Stimulated activated CD8-positive, alpha-beta memory T cell treated with anti-CD3 and anti-CD28 coated beads, Interleukin-12 subunit alpha, Interleukin-12 subunit beta, amount 100 ng/mL, for 1 hour (primary cell): ENCODE measurements at places on chromosomes 6 and 20.

GRCh38 chr20:19757487-19758132, 448 bp upstream of the RIN2 start:
- DNase-seq = no peak

DNA sequence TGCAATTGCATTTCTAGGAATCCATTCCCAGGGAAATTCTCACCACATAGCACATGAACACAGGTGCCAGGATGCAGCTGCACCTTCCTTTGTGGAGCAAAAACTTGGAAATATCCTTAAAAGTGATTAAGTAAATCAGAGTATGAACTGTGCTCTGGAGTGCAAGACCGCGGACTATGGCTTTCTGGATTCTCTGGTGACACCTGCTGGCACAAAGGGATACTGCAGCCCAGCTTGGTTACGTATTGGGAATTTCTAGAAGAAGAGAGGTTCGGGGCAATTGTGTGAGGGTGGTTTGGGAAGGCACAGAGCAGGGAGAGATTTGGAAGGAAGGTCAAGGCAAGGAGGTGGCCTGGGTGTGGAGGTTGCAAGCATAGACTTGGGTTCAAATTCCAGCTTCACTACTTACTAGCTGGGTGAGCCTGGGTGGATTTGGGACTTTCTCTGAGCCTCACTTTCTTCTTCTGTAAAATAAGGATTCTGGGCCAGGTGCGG, 15.9 kb upstream of the PEDS1 start:
- DNase-seq = peak; percentile 71

- no peak for DNase-seq
Observed at GRCh38 chr20:12838261-12838866, 170.4 kb upstream of the SPTLC3 start.

DNA sequence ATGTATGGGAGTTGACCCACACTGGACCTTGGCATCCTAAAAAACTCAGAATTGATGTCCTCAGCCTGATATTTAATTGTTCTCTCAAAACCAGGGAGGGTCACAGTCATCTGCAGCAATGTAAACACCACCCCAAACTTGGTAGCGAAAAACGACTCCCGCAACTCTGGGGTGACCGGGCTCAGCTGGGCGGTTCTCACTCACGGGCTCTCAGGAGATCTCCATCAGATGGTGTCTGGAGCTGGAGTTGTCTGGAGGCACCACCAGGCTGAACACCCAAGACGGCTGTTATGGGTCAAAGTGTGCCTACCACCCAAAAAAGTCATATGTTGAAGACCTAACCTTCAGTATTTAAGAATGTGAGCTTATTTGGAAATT, 50.9 kb upstream of the NXT1 start:
- DNase-seq = no peak

DNA sequence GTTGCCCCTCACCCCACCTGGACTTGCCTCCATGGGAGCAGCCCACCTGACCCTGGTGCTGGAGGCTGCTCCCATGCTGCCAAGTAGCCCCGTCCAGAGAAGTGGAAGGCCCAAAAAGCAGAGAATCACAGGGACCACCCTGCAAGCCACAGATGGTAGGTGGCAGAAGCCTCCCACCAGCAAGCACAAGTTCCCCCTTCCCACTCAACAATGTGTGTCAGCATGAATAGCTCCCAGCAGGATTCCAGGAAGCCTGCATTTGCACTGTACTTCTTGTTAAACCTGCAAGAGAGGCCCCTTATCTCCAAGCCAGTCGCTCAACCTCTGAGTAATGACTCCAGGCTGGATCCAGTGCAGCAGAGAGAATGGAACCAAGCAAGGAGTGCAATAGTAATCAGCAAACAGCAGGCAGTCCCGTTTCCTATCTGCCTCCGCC, 180.8 kb upstream of the CST7 start:
- DNase-seq = no peak

GRCh38 chr6:106847116-106847515, 127.4 kb downstream of the CD24 start:
- no peak for DNase-seq

DNA sequence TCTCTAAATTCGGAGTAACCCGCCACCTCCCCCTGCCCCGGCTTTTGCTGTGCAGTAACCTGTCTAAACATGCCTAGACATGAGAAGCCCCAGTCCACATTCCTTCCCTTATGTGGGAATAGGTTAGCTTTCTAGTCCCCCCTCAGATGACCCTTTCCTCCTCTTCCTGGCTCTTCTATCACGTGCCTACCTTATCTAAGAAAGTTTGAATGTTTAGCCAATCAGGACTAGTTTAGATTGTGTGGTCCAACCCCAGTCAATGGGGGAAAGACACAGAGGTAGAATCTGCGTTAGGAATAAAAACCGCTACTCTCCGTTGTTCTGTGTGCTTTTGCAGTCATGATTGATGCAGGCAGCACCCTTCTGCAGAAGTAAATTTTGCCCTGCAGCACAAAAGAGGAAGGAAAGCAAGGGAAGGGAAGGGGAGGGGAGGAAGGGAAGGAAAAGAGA, 69.0 kb upstream of the CD93 start:
- no peak for DNase-seq

DNA sequence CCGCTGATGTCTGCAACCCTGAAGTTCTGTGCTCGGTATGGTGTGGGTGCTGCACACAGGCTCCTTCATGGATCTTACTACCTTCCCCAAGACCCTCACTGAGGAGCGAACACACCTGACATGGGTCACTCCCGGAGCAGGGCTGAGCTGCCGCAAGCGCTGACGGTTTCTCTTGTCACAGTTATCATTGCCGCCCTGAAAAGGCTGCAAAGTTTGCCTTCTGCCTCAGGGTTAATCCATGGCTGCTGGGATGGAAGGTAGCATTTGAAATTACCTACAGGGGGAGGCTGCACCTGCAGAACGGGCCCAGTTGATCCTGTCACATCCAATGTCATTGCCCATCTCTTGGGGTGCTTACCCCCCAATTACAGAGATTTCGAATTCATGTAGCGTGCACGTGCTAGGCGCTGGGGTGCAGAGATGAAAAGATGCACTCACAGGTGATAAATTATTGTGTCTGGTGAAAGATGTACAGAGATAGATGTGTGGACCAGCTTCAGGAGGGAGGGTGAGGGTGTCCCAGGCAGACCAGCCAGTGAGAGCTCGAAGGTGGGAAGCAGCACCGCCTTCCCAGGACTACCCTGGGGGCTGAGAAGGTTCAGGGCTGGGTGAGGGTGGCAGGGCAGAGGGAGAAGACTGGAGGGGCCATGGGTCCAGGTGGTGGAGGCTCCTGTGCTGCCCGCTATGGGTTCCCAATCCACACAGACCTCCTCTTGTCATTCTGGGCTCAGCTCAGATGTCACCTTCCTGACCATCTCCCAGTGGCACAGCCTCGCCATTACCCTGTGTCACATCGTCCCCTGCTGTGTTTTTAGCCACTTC, 120.1 kb downstream of the SYCP2 start:
- DNase-seq = no peak

DNA sequence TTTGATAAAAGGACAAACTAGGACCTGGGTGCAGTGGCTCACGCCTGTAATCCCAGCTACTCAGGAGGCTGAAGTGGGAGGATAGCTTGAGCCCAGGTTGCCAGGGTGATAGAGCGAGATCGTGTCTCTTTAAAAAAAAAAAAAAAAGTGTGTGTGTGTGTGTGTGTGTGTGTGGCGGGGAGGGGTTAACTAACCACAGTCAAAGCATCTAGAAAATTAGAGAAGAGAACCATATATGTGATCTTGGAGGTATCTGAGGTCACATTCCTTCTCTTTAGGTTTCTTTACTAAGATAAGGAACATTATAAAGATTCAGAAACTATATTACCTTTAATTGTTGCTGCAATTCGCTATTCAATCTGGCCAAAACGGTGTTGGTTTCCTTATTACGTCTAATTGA, 80.9 kb downstream of the REPS1 start:
- DNase-seq = no peak

GRCh38 chr6:87155842-87156815, 764 bp downstream of the ZNF292 start:
- peak; percentile 16 for DNase-seq

GRCh38 chr6:167665698-167666330, 160.9 kb upstream of the AFDN start:
- no peak for DNase-seq

- DNase-seq = no peak
Observed at GRCh38 chr6:147530132-147531060, 21.9 kb downstream of the SAMD5 start.

GRCh38 chr6:36241728-36242127, 28.1 kb upstream of the PNPLA1 start:
- DNase-seq = no peak

GRCh38 chr20:37970856-37971245, 62.4 kb downstream of the TTI1 start:
- DNase-seq = no peak

DNA sequence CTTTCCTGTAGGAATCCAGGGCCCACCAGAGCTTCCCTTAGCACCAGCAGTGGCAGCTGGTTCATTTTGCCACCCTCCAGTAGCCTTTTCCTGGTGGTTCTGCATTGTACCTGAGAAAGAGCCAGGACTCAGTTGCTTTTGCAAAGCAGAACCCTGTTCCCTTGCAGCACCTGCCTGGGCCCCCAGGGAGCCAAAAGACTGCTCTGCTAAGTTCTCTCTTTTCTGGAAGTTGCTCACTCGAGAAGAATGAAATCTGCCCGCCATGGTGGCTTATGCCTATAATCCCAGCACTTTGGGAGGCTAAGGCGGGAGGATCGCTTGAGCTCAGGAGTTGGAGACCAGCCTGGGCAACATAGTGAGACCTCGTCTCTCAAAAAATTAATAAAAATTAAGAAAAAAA, 24.0 kb downstream of the GHRH start:
- DNase-seq = no peak

DNA sequence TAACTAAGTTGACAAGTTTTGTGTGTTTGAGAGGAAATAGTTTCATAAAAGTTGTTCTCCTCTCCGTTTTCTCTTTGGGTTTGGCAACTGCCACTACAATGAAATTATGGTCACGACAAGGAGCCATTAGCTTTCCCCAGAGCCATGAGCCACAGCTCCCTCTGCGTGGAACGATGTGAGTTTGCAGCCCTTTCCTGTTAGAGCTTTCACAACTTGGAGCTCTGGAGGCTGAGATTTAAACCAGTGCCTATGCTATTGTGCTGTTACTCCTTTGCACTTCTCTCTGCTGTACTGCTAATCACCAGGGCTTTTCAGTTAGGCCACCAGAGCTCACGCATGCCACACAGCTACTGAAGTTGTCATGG, 29.3 kb upstream of the TXNDC5 start:
- no peak for DNase-seq

DNA sequence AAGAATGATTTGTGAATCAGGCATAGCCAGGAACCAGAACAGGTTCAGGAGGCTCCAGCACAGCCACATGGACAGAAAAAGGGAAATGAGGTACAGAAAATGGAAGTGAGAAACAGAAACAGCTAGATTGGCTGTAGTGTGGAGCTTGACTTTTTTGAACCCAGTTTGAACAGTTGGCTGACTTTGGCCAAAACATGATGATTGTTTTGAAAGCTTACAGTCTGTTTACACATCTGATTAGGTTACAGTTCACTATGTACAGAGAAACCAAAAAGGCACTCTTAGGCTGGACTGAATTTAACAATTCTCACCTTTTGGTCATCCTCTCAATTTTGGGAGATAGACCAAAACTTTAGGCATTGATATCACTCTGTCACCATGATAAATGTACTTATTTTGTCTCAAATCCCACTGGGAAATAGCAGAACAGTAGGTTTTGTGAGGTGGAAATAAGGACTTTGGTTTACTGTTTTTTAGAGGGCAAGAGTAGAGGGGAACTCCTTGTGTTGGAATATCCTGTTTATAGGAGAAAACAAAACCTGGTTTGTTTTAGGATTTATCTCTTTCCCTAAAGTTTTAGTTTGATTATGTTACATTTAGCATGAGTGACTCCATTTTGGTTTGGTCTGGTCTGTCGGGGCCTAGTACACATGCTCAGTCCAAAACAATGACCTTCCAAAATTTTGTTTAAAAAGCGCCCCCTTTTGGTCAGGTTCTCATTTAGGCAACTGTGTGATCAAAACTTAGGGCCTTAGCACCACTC, 123.1 kb downstream of the OLIG3 start:
- no peak for DNase-seq

GRCh38 chr20:62677678-62678077, 31.0 kb upstream of the NTSR1 start:
- no peak for DNase-seq

- no peak for DNase-seq
Observed at GRCh38 chr6:158737710-158738615, 81.2 kb downstream of the EZR start.

DNA sequence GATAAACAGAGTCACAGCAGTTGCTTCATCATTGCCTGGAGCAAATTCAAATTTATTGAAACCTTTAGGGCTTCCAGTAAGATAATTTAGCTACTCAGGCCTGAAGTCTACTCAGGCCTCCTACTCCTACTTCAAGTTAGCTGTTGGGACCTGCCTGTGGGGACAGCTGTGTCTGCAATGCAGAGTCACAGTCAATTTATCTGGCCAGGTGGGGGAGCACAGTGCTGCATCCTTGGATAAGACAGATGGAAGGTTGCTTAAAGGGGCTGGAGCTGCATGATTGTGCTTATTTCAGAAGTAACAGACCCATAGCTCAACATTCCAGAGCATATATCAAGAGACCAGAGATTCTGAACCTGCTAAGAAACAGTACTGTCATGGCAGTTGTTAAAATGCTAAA, 932.1 kb downstream of the QKI start:
- no peak for DNase-seq

DNA sequence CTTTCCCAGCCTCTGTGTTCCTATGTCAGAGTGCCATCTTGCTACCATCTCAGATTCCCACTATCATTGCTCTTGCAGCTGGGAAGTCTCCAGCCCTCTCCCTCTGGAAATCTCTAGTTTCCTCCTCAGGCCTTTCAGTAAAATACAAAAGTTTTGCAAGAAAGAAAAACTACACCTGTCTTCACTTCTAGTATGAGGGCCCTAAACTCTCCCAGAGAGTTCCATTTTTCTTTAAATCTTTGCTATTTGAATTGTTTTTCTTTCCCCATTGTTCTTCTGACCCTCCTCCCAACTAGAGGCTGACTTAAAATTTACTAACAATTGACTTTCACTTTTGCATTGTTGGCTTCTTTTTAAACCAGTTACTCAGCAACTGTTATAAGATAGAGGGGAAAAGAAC, 62.8 kb downstream of the LY86 start:
- no peak for DNase-seq

DNA sequence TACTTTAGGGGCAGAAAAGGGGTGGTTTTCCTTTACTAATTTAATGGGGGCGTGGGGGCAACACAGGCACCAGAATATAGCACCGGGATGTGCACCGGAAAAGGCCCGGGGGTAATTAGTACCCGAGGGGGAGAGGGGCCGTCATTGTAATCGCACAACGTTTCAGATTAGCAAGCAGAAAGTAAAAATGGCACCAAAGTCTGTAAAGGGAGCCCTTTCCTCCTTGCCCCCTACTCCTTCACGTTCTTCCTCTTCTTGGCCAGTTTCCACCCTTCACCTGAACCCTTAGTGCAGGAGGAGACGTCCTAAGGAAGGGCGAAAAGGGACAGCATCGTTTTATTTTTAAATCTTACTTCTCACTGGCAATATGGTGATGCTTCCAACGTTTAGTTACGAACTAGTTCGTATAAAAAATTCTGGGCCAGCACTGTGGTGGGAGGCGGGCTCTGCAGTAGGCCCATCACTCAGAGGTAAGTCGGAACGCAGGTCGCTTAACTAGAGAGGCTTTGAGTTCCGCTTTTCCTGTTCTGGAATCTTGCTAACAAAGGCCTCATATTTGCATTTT, 742 bp upstream of the CEP85L start:
- no peak for DNase-seq

GRCh38 chr6:41559655-41560427, 13.7 kb downstream of the FOXP4 start:
- no peak for DNase-seq

- DNase-seq = no peak
Observed at GRCh38 chr20:10430000-10430466, 4.0 kb downstream of the MKKS start.
